ENCODE measurements at places on chromosomes 1 and 21. TPM values are rescaled to one million over a fixed set of nuclear protein-coding genes. Genes with fewer than 3 reads are reported as not detected.

TRIM46 gene
- total RNA-seq = 0.26 TPM

AZIN2 gene
- total RNA-seq = 16.1 TPM

GJB3 gene
- 1.0 TPM for total RNA-seq

RHOU gene
- total RNA-seq = 37.9 TPM

CCDC27 gene
- not detected for total RNA-seq

NEK2 gene
- not detected for total RNA-seq

DNA sequence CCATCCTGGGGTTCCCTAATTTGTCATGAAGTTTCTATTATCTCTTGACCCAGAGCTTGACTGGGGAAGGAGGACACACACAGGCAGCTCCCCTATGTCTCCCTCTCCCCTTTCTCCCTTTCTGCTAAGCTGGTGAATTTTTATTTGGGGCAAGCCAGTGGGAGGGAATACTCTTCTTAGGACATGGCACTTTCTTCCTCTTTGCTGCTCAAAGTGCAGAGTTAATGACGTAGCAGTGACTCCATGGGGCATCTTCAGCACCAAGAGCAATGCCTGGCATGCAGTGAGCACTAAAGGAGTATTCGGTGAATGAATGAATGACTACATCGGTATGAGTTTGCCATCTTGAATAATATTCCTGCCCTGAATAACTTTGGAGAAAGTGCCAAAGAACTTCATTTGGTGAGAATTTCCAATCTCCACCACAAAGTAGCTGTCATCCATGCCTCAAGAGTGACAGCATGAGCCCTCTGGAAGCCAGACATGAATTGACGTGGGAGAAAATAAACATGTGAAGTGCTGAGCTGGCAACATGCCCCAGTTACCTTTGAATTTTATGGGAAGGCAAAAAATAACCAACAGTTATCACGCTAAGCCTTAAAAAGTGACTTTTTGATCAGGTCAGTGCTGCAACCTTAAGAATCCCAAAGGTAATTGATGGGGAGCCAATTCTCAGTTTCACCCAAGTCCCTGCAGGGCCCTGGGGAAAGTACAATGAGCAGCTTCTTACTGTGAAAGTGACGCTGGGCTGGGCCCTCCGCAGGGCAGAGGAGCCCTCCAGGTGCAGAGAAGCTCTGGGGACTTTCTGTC is 22.1 kb upstream of the ATF3 start:
- no peak for DNase-seq
- no peak overlapping the region for H3K4me3 ChIP-seq
- H3K27ac ChIP-seq = no peak overlapping the region
- H3K36me3 ChIP-seq = no peaks in the 10 kb centered on the region
- no peaks in the 10 kb centered on the region for H3K4me1 ChIP-seq
- no peaks in the 10 kb centered on the region for H3K27me3 ChIP-seq

- no peak overlapping the region for H3K4me3 ChIP-seq
- H3K4me1 ChIP-seq = no peaks in the 10 kb centered on the region
Measured at GRCh38 chr1:201167041-201167991, 13.0 kb upstream of the TMEM9 start.

GRCh38 chr1:41508290-41508689 is 23.8 kb upstream of the EDN2 start:
- H3K4me1 ChIP-seq = peaks cover 6% of the 10 kb centered on the region
- H3K27me3 ChIP-seq = no peaks in the 10 kb centered on the region
- H3K36me3 ChIP-seq = no peaks in the 10 kb centered on the region
- H3K27ac ChIP-seq = no peak overlapping the region
- no peak for DNase-seq

DNA sequence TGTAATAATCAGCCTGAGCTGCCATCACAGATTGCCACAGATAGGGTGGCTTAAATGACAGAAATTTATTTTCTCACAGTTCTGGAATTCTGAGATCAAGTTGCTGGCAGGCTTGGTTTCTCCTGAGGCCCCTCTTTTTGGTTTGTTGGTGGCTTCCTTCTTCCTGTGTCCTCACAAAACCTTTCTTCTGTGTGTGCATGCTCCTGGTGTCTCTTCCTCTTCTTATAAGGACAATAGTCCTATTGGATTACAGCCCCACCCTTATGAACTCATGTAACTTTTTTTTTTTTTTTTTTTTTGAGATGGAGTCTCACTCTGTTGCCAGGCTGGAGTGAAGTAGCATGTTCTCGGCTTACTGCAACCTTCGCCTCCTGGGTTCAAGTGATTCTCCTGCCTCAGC is 41.0 kb upstream of the F3 start:
- no peaks in the 10 kb centered on the region for H3K4me1 ChIP-seq
- H3K36me3 ChIP-seq = no peaks in the 10 kb centered on the region
- no peak overlapping the region for H3K4me3 ChIP-seq

GRCh38 chr1:178417858-178418257 is 78.9 kb downstream of the CLEC20A start:
- H3K27me3 ChIP-seq = no peaks in the 10 kb centered on the region
- no peak for DNase-seq
- no peak overlapping the region for H3K27ac ChIP-seq
- H3K36me3 ChIP-seq = no peaks in the 10 kb centered on the region
- no peak overlapping the region for H3K4me3 ChIP-seq

GRCh38 chr21:31946231-31946630 is 73.4 kb downstream of the HUNK start:
- no peaks in the 10 kb centered on the region for H3K36me3 ChIP-seq
- no peaks in the 10 kb centered on the region for H3K27me3 ChIP-seq
- no peaks in the 10 kb centered on the region for H3K4me1 ChIP-seq
- H3K4me3 ChIP-seq = no peak overlapping the region

DNA sequence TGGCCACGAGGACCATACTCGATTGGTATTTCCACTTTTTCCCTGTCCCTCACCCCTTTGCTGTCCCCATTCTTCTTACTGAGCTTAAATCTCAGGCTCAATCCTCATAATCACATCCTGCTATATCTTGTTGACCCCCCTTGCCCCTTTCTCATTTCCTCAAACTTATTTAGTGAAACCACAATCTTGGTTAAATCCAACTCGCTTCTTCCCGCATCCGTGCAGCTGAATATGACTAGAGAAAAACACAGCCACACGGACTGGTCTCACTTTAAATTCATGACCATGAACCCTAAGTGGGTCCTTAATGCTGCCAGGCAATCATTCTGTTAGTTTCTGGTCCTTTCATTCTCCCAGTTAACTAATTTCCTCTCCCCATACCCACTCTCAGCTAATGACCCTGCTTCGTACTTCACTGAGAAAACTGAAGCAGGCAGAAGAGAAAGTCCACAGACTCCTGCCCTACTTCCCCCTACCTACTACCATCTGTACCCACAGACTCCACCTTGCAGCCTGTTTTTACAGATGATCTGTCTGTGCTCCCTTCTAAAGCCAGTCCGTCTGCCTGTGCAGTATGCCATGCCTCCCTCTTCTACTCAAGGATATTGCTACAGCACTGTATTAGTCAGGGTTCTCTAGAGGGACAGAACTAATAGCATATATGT is 96.8 kb upstream of the LMO4 start:
- H3K27me3 ChIP-seq = no peaks in the 10 kb centered on the region
- no peak overlapping the region for H3K27ac ChIP-seq
- H3K4me3 ChIP-seq = no peak overlapping the region
- no peak for DNase-seq
- no peaks in the 10 kb centered on the region for H3K4me1 ChIP-seq
- no peaks in the 10 kb centered on the region for H3K36me3 ChIP-seq

DNA sequence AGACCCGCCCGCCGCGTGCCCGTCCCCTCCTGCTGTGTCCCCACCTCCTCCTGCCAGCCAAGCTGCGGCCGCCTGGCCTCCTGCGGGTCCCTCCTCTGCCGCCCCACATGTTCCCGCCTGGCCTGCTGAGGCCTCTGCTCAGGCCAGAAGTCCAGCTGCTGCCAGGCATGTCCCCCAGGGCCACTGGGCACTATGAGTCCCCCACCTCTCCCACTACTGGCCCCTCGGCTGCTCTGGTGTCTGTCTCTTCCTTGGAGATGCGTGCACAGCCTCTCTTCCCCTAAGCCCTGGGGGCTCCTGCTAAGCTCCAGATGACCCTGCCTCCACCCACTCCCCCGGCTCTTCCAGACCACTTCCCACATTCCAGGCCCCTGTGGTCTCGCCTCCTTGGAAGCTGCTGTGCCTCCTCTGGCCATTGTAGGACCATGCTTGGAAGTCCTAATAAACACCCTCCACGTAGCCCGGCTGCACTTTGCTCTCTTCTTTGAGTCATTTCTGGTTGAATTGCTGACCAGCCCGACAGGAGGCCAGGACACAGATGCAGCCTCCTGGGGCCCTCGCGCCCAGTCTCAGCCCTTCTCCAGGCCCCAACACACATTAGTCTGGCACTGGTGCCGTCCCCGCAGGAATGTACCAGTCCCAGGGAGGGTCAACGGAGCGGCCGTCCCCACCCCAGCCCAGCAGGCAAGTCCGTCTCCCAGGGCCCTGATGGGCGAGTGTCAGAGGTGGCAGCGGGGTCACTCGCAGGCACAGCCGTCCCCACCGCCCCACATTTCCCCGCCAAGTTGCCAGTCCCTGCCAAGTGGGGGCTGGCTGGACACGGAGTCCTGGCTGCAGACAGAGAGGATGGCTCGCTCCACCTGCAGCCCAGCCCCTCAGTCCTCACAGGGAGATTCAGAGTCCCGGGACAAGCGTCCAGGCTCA is 1.1 kb downstream of the KRTAP10-12 start:
- H3K4me3 ChIP-seq = no peak overlapping the region
- no peak for DNase-seq
- H3K36me3 ChIP-seq = no peaks in the 10 kb centered on the region
- H3K27me3 ChIP-seq = peaks cover 7% of the 10 kb centered on the region

DNA sequence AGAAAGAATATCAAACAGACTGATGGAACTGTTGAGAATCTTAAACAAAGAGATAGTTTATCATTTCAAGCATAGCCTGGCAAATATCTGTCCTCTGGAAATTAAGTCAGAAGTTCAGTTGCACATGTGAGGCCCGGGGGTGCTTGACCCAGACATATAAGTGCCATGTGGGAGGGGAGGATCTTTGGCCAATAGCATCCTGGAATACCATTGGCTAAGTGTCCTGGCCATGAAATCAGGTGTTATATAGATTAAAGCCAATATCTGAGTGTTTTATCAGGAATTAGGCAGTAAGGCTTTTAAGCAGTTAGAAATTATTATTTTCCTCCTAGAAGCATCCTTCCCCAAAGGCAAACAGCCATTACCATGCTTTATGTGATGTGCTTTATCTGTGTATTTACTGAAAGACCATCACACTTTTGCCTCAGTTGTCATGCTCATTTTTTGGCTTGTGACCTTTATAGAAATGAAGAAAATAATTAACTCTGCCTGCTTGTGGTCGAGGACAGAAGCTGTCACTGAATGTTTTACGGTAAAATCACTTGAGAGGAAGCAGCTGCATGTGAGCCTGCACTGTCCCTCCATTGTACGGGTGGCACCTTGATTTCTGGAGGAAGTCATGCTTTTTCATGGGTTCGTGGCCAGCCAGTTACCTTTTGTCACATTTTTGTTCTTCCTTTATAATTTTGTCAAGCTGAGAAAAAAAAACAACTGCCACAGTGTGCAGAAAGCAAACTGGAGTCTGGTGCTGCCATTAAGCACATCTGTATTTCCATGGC is 259.9 kb upstream of the FMN2 start:
- H3K4me1 ChIP-seq = no peaks in the 10 kb centered on the region
- no peak overlapping the region for H3K4me3 ChIP-seq
- no peaks in the 10 kb centered on the region for H3K27me3 ChIP-seq

GRCh38 chr1:164855716-164856329 is 296.8 kb downstream of the PBX1 start:
- DNase-seq = no peak
- no peak overlapping the region for H3K4me3 ChIP-seq
- H3K27ac ChIP-seq = peak overlapping the region; percentile 69
- H3K27me3 ChIP-seq = no peaks in the 10 kb centered on the region
- peaks cover 5% of the 10 kb centered on the region for H3K4me1 ChIP-seq
- H3K36me3 ChIP-seq = no peaks in the 10 kb centered on the region

DNA sequence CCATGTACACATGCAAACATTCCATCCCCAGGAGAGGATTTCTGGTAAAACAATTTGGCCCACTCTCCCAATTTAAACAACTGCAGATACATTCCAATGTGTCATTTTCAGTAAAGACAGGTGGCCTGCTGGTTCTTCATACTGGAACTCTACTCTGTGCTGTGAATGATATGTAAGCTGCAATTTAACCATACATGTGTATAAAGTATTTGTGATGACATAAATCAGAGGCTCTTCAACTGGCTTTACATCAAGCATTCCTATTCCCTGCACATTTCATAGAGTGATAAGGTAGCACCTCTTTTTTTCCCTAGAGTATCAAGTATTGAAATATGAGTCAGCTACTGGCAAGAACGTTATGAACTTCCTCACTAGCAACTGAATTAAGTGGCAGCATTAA is 649.5 kb upstream of the ADGRL2 start:
- no peak overlapping the region for H3K27ac ChIP-seq
- H3K36me3 ChIP-seq = no peaks in the 10 kb centered on the region
- H3K4me1 ChIP-seq = no peaks in the 10 kb centered on the region
- H3K27me3 ChIP-seq = no peaks in the 10 kb centered on the region

GRCh38 chr1:170356585-170356984 is 175.4 kb upstream of the GORAB start:
- no peak overlapping the region for H3K4me3 ChIP-seq
- H3K27ac ChIP-seq = no peak overlapping the region
- H3K4me1 ChIP-seq = peaks cover 3% of the 10 kb centered on the region
- H3K36me3 ChIP-seq = no peaks in the 10 kb centered on the region

DNA sequence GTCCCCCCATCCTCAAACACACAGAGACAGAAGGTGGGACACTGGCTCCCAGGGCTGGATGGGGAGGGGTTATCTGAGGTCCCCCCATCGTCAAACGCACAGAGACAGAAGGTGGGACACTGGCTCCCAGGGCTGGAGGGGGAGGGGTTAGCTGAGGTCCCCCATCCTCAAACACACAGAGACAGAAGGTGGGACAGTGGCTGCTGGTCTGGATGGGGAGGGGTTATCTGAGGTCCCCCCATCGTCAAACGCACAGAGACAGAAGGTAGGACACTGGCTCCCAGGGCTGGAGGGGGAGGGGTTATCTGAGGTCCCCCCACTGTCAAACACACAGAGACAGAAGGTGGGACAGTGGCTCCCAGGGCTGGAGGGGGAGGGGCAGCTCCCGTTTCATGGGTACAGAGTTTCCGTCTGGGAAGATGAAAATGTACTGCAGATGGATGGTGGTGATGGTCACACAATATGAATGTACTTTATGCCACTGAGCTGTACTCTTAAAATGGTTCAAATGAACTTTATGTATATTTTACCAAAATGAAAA is 69.2 kb downstream of the SCCPDH start:
- no peak for DNase-seq
- H3K4me3 ChIP-seq = no peak overlapping the region
- no peaks in the 10 kb centered on the region for H3K4me1 ChIP-seq
- no peaks in the 10 kb centered on the region for H3K36me3 ChIP-seq

Data from uterus (tissue), 4 donors.